ENCODE measurements at places on chromosomes 11 and 22.

GRCh38 chr11:116731097-116731761 lies 41.6 kb downstream of the BUD13 start:
- DNase-seq = peak; percentile 85

DNA sequence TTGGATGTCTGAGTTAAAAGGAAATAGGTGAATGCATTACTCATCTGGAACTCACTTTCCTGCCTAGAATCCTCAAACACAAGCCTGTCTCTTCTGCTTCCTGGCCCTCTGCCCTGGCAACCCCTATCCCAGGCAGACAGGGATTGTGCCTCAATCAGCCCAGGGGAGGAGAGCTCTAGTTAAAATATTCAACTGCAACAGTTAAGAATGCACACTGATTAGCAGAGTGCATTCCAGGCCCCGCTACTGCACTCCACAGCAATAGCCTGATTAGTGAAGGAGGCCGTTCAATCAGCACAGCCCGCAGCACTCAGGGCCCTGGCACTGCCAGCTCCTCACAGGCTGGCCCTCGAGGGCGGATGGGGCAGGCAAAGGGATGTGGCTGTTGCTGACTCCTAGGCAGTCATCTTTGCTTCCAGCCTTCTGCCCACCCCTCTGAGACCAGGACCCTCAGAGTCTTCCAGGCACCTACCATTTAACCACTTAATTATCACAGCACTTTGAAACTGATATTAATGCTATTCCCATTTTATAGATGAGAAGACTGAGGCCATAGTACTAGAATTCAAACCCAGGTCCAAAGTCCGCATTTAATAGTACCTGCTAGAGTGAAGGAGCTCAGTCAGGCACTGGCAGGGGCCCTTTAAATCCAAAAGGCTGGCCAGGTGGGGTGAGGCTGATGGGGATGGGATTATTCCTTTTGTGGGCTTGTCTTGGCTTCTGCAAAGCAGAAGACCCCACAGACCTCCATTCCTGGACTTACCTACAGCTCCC lies 435.3 kb downstream of the SOX6 start:
- no peak for DNase-seq

DNA sequence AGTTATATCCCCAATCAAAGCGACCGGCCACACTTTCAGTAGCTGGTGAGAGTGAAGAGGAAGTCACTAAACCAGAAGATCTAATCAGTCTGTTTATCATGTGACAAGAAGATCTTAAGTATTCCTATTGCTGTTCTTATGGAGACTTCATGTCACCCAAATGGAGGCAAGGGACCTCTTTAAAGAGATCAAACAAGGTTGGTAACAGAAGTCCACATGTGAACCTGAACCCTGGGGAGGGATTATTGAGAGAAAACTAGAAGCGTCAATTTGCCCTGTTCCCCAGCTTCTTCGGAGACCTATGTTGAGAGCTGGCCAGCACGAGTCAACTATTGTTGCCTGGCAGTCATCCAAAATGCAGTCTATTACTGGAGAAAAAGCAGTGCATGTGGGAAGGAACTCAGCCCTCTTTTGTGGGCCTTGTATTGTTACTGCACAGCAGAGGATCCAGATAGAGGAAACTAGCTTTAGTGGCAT lies 76.9 kb upstream of the CTSC start:
- DNase-seq = peak; percentile 62

DNA sequence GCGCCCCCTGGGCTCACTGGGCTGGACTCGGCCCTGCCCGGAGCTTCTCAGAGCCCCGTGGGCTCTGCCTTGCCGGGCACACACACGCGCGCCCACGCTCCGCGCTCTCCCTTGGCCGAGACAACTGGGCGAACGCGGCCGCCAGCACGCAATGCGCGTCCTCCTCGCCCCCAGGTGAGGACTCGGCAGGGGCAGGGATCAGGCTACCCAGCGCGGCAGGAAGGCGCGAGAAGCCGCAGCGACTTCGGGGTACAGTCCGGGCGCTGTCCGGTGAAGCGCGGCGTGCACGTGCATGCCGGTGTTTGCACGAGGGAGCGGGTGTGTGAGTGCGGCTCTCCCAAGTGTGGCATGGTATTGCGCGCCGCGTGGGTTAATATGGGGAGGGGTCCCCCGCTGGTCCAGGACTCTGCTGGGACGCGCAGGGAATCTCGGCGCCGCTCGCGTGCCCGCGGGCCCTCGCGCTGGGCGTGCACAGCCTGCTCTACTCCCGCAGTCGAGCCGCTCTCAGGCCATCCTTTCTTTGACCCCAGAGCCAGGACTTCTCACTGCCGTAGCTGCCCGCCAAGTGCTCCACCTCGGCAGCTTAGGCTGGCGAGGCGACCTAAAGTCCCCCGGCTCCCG lies 5.4 kb downstream of the WNT7B start:
- no peak for DNase-seq

DNA sequence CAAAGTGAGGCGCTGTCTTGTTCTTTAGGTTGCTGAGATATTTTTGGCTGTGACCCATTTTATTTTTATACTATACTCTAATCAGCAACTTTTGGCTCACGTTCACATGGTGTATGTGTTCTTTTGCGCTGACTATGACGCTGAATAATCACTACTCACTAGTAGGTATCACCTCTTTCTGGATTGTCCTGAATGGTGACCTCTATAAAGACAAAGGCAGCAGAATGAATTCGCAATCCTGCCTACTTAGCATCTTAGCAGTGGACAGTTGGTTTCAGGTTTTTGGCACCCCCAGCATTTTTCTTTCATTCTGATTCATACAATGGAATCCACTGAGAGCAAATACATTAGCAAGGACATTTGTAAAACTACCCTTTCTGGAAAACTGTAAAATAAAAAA lies 351.3 kb downstream of the JRKL start:
- no peak for DNase-seq

DNA sequence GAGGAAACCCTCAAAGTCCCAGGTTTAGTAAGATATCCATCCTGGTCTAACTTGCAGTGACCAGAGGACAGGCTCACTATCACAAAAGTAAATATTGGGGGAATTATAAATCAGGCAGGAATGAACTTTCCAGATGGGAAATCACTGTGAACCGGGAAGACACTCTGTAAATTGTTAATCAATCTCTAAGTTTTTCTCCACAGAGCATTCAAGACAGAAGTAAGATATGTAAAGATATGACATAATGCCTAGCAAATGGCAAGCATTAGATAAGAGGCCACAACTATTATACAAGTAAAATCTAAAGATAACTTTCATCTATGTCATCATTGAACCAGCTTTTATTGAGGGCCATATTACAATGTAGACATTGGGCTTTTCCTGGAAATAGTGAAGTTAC lies 35.3 kb upstream of the LRRC4C start:
- DNase-seq = no peak
